CD14-positive monocyte (primary cell): ENCODE measurements at places on chromosomes 11 and 22.

DNA sequence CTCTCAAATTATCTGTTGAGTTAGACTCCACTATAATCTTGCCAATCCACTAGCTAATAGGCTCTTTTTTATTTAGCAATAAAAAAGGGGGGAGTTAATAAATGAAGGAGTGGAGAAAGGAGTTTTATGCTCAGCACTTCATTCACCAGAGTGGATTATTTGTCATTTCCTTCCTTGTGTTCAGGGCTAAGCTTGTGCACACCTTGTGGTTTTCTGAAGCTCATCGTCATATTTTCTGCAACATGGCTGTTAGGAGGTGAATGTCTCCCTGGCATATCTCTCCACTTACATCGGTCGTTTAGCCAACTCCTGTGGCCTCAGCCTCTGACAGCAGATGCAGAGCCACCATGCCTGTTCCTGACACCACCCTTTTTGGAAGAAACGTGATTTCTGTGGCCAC lies 83.9 kb upstream of the MTNR1B start:
- DNase-seq: no peak

- DNase-seq: no peak
Measured at GRCh38 chr11:86287468-86287796, 14.6 kb upstream of the HIKESHI start.

DNA sequence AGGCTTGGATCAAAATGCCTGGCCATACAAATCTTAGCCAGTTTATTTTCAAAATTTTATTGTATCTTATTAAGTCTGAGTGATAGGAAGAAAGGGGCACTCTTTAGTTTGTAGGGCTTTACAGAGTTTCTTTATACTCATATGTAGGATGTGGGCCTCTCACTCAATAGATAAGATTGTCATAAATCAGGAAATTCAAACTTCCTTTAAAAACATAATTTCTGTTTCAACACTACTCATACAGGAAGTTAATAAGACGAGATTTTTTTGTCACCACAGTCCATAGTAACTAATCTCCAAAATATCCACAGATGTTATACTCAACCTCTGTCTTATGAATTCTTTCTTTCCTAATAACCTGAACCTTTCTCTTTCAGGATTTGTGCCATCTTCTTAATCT lies 13.3 kb upstream of the OR56B4 start:
- DNase-seq: peak; percentile 61

GRCh38 chr11:89495951-89496350 lies 4.8 kb upstream of the NOX4 start:
- DNase-seq: no peak

GRCh38 chr11:45847911-45848316 lies 639 bp downstream of the CRY2 start:
- peak; percentile 41 for DNase-seq

GRCh38 chr11:17159441-17159840 lies 48.3 kb downstream of the PIK3C2A start:
- DNase-seq: no peak

DNA sequence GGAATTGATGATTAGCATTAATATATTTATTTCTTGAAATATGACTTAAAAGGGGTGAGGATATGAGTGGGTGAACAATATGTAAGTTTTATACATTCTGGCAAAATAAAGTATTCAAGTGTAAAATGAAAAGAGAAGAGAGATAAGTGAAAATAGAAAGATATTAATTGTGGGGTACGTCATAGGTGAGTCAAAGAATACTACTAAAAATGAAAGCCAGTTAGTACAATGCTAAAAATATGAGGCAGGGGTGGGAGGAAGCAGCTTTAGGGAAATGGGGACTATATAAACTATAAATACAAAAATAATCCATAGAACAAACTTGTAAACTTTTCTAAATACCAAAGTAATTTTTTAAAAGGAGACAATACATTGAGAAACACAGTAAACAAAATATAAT lies 661.4 kb downstream of the CNTN5 start:
- no peak for DNase-seq

DNA sequence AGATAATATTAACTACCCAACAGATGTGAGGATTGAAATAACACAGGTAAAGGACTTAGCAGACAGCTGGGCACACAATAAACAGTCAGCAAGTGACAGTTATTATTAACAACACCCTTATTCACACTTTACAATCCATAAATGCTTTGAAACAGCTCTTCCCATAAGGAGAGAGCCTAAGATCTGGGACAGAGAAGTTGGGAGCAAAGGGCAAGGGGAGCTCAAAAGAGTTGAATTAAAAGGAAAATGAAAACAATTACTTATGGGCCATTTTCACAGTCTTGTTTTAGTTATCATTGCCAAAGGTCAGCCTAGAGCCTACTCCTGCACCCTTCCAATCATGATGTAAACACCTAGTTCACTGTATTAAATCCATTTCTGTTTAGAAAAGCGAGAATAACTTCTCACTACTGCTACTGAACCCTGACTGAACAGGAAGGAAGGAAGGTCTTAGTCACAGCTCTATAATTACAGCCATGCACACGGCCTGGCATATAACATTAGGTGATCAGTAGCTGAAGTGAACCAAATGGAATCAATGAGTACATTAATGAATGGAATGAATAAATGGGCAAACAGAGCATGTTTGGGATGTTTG lies 111.3 kb downstream of the PLEKHA7 start:
- DNase-seq: no peak

- DNase-seq: no peak
Measured at GRCh38 chr11:128513915-128514681, 73.3 kb downstream of the ETS1 start.

GRCh38 chr22:32985899-32986765 lies 72.0 kb downstream of the SYN3 start:
- peak; percentile 7 for DNase-seq

GRCh38 chr11:21492931-21493330 lies 700.0 kb upstream of the ANO5 start:
- DNase-seq: peak; percentile 0

DNA sequence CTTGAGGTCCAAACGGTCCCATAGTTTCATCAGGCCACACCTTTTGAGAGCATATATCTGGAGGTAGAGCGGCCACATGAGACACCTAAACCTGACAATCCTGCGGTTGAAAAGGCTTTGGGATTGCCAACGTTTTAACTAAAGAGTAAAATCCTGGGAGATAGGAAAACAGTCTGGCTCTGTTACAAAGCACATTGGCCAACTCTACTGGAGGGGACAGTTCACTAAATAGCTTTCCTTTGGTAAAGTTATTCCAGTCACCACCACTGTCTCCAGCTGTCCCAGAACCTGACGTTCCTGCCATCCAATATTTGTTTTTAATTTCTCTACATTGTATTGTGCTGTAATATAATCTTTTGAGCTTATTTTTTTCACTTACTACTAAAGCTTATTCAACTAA lies 22.0 kb downstream of the ABTB2 start:
- DNase-seq: no peak

GRCh38 chr11:9506489-9507276 lies 45.9 kb downstream of the ZNF143 start:
- DNase-seq: peak; percentile 51

DNA sequence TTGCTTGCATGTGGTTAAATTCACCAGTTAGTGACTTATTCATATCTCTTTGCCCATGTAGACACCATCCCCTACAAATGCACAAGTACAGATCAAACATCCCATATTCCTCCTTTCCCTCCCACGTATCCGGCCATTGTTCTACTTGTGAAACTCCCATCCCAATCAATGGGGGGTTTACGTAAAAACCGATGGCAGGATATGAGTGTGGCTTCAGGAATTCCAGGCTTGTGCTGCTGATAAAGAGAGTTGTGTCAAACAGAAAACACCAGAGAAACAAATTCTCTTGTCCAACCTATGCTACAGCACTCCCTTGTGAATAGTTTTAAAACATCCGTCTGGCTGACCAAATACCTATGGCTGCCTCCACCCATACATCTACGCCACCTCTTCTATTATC lies 15.5 kb downstream of the FLI1 start:
- no peak for DNase-seq

DNA sequence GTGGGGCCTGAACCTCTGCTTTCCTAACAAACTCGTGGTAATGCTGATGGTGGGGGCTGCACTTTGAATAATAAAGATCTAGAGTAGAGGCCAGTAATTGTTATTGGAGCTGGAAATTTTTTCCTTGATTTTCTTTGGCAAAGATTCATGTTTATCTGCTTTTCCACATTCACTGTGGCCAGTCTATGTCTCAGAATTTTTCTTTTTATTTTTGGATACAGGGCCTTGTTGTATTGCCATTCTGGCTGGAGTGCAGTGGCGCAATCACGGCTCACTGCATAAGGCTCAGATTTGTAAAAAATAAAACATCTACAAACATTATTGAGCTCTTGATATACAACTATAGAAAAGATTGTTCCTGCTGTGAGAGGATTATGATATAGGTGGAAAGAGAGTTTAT lies 1.6 kb downstream of the TMEM135 start:
- no peak for DNase-seq

DNA sequence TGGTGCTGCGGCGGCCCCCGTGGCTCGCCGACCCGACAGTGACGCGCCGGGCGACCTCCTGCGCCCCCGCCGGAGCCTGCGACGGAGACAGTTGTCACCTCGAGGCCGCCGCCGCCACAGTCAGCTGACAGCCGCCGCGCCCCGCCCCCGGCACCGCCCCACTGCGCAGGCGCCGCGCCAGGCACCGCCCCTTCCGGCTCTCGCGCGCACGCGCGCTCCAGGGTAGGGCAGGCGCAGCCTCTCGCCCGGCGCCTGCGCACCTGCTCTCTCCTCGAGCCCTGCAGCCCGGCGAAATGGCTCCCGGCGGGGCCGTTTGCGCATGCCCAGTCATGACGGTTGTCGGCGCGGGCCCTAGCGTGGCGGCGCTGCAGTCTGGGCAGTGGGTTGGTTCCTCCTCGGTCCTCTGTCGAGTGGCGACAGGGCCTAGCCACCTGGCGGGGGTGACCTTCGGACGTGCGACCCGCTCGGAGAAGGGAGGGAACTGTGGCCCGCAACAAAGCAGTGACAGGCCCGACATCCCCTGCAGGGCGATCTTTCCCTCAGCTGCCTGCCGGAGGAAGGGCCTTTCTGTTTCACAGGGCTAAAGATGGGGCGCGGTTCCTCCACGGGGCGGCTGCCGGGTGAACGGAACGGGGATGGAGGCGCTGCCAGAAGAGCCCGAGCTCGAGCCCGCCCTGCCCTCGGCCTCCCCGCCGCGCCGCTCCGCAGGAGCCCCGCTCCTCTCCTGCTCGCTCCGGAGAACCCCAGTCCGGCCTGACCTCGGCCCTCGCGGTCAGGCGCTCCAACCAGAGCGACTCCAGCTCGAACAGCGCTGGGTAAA lies at the start of gene TOLLIP:
TSS of gene TOLLIP (minus strand) at position 135 of the 820 bp plus-strand sequence. CDS start at position 1, 134 bp downstream.
- DNase-seq: peak; percentile 94

DNA sequence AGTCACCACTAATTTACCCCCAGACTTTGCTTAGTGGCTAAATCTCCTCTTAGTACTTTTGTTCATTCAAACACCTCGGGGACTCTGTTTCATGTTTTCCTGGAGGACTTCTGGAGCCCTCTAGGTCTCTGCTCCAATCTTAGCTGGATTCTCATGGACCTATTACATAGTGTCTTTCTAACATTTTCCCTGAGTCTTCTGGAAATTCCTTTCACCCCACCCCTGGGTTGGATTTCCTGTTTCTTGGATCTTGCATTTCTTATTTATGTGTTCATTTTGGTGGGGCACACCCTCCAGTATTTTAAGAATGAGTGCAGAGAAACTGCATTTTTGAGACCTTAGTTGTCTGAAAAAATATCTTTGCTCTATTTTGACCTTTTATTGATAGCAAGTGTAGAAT lies 220.1 kb downstream of the BLID start:
- DNase-seq: no peak

GRCh38 chr11:33387996-33388395 lies 130.8 kb downstream of the HIPK3 start:
- DNase-seq: peak; percentile 44

- no peak for DNase-seq
Measured at GRCh38 chr11:86341382-86341781, 33.3 kb upstream of the CCDC81 start.

DNA sequence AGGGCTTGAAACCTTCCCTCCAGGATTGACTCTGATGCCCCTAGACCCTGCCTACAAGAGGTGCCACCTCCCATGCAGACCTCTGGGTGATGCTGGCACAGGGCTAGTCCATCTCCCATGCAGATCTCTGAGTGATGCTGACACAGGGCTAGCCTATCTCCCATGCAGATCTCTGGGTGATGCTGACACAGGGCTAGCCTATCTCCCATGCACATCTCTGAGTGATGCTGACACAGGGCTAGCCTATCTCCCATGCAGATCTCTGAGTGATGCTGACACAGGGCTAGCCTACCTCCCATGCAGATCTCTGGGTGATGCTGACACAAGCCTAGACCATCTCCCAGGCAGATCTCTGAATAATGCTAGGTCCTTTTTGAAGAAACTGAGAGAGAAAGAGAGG lies 321.7 kb downstream of the NTM start:
- DNase-seq: no peak

DNA sequence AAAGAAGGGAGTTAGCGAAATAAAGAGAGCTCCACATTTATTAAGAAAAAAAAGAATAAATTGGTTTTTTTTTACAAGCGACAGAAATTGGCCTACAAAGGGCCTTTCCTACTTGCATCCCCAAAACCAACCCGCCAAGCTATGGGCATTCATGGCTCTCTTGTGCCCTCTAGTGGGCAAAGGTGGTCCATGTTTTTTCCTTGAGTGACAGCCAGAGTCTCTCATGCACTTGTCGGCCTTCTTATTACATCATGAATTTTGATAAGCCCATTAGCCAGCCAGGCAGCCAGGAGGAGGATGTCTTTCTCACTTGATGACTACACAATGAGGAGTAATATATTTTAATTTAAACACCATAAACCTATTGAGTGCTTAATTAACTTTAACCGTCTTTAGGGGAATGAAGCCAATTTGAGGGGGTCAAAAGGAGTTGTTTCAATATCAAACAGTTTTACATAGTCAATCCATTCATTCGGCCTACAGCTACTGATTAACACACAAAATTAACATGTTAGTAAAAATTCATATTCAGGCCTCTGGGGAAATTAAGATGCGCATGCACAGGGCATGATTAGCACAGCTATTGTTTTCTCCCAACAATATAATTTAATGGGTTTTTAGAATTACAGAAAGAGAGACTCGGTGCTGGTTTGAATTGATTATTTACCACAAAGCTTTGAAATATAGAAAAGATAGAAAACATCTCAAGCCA lies 85.5 kb downstream of the RCN1 start:
- peak; percentile 69 for DNase-seq

- no peak for DNase-seq
Measured at GRCh38 chr22:32475468-32476010, 928 bp downstream of the FBXO7 start.

- no peak for DNase-seq
Measured at GRCh38 chr11:44177905-44178304, 82.4 kb downstream of the EXT2 start.

- DNase-seq: no peak
Measured at GRCh38 chr22:39717099-39717498, 146.5 kb downstream of the CACNA1I start.
